Fibroblast of skin of left biceps (primary cell): ENCODE measurements at places on chromosomes 5 and 9.
A peak's percentile ranks its signal among the peaks of the same experiment; 100 is the strongest.

DNA sequence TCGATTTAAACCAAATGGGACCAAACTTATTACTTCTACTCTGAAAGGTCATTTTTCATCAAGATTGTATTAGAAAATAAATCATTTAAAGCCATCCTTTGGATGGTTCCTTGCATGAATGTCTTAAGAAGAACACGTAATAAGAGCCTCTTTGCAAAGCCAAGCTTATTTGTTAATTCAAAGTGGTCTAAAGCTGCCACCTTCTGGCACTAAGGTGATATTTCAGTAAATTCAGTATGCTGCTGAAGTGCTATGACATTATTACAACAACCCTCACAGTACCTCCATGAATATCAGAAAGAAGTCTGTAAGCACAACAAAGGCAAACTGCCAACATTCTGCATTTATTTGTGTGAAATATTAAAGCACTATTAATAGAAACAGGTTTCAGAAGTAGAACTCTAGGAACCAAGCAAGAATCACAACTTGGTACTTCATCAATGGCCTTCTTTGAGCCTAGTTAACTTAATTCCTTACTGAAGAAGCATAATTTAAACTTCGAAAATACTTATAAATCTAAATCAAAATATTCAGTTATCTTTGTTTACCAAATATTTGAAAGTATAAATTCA lies 53.1 kb upstream of the TYRP1 start:
- DNase-seq, result peak; percentile 4

DNA sequence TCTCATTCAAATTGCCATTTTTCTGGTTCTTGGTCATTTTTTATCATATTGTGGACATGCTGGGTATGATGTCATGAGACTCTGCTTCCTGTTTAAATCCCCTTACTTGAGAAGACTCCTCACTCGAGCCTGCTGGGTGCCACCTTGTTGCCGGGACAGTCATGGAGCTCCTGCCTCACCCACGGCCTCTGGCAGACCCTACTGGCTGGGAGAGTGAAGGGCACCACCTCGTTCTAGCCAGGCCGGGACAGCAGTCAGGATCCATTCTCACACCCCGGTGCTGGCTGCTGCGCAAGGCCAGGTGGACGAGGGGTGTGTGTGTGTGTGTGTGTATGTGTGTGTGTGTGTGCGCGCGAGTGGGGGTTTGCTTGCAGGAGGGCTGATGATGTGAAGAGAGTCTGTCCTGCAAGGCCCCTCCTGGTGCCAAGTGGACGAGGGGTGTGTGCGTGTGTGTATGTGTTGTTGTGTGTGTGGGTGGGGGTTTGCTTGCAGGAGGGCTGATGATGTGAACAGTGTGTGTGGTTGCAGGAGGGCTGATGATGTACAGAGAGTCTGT lies 4.4 kb downstream of the CEP72 start:
- no peak for DNase-seq

GRCh38 chr9:130043654-130044623 lies 950 bp upstream of the FNBP1 start:
- DNase-seq, result no peak

GRCh38 chr5:171388816-171389168 lies 1.1 kb downstream of the NPM1 start:
- DNase-seq, result no peak

- no peak for DNase-seq
Measured at GRCh38 chr5:172630482-172630881, 10.6 kb upstream of the NEURL1B start.

- no peak for DNase-seq
Measured at GRCh38 chr5:78627175-78627574, 21.4 kb downstream of the LHFPL2 start.

GRCh38 chr9:14058325-14058688 lies 255.6 kb downstream of the NFIB start:
- no peak for DNase-seq

DNA sequence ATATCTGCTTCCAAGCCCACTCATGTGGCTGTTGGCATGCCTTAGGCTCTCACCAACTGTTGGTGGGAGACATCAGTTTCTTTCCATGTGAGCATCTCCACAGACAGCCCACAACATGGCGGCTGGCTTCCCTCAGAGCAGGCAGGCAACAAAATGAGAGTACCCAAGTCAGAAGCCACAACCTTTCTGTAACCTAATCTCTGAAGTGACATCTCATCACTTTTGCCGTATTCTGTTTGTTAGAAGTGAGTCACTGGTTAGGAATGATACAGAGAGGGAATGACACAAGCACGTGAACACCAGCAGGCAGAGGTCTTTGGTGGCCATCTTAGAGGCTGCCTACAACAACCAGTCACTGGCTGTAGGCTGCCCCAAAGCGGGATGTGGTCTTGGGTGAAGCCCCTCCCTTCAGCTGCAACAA lies 88.6 kb upstream of the RASGRF2 start:
- no peak for DNase-seq

GRCh38 chr5:117945258-117945657 lies 1043.1 kb downstream of the DTWD2 start:
- DNase-seq, result no peak

DNA sequence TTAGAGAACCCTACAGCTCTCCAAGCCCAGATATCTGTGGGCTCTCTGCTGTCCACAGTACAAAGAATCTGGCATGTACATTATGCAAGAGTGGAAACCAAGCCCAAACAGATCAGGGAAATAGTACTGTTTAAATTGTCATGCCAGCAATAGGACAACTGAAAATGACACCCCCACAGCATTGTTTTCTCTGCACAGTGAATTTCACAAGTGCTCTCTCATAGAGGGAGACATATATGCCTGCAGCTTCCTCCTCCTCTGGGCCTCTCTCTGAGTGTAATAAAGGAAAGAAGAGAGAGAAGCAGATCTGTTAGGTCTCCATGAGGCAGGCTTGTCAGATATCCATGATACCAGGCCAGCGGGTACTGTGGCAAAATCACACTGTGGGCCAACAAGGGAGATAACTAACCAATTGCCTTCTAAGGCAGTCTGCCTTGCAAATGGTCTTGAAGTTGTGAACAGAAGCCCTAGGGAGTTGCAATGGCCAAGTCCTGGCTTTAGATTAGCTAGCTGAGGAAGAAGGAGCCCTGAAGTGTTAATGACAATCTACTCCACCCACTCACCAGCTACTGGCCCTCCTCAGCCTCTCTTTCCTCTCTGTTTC lies 54.4 kb upstream of the JMY start:
- DNase-seq, result no peak

DNA sequence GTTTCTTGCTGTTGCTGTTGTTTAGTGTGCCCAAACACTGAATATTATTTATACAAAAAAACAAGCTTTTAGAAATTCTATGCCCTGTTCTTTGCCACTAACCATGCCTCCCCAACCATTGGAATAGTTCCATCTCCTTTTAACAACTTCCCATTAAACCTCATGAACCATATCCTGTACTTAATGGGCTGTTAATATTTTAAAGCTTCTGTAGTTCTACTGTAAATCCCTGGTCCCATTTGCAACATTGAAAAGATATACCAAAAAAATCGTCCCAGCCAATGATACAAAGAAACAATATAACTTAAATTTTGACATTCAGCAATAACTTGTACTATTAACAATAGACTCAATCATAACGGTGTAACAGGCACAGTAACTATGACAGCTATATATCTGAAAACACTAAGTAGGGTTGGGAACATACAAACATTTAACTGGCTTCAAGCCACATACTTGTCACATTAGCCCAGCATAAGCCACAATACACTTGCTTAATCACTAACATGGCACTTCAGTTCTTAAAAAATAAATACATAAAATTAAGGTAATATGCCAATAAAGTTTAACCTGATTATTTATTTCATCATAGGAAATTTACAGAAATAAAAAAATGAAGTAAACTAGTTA lies 86.1 kb downstream of the ADAMTS6 start:
- no peak for DNase-seq

DNA sequence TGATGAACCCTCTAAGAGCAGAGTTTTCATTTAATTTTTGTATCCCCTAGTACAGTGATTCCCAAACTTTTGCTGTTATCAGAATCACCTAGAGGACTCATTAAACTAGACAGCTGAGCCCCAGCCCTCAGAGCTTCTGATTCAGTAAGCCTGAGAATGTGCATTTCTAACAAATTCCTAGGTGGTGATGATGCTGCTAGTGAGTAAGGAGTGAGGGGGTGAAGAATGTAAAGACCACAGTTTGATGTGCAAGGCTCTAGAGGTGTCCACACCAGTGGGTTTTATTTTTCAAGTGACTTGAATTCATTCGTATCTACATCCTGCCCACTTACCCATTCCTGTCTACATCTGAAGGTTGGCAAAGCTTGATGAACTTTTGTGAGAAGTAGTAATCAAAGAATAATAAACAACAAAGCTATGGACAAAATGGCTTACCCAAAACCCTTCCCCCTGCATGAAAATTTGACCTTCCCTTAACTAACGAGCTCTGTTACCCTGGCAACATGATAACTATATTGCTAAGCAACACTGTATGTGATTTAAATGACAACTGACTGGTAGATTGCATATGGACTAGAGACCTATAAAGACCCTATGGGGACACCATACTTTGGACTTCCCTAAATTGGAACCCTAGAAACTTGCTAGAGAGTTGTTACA lies 35.2 kb downstream of the DTWD2 start:
- no peak for DNase-seq

DNA sequence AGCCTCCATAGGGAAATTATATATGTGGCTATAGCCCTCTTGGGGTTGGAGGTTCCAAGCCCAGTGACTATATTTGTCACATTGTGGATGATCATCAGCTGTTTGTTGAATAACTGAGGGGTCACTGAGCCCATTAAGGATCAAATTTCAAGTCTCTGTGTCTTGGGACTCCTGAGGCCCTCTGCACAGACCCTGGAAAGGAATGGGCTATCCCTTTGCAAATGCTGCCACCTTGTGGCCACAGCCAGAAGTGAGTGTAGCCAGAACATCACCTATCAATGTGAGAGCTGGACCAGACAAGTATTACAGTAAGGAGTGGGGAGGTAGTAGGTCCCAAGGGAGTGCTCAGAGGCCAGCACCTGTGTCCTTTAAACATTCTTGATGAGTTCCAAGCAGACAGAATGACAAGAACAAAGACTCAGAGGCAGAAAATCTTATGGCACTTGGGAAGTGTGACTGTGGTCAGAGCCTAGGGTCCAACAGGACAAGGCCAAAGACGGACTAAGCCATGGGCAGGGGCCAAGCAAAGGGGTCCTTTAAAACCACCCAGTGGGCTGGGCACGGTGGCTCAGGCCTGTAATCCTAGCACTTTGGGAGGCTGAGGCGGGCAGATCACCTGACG lies 8.2 kb downstream of the RPP25L start:
- DNase-seq, result peak; percentile 21

DNA sequence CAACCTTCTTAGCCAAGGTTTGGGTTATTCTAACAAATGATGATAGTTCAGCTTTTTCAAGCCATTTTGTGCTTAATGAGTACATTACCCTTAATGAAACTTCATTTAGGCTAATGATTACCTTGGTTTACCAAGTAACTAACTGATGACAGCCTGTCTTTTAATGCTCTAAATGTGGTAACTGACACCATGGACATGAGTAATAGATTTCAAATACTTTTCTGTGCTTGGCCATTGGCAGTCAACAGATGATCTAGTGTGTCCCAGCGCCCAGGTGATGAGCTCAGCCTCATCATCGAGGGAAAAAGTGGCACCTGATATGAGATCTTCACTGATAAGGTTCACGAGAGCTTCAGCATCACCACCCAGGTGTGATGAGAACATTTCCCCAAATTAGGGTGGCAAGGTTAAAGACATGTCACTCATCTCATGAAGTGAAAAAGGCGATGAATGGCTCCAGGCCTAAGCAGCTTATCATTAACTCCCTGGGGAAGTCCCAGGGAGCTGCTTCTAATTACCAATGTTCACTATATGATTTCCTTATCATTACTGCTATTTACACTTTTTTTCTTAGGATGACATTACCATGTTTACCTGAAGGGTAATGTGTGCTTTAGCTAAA lies 296.0 kb downstream of the SPOCK1 start:
- DNase-seq, result no peak

GRCh38 chr9:14779566-14780022 lies 57.1 kb upstream of the CER1 start:
- DNase-seq, result no peak

DNA sequence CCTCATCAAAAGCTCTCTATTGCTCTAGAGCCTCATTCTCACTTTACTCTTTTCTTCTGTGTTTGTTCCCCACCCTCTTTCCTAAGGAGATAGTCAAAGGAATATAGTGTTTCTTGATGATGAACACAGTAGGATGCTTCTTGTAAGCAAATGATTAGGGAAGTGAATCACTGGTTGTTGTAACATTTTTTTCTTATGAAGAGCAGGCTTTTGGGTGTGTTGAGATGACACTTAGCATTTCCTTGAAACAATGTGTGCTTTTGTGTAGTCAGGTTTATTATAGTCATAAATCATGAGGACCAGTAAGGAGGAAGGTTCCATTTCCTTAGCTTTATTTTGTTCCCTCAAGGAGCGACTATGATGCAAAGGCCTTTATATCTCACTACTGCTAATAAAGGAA lies 1991.3 kb upstream of the C9orf72 start:
- no peak for DNase-seq

GRCh38 chr9:30065888-30066287 lies 2318.6 kb upstream of the ACO1 start:
- no peak for DNase-seq

- DNase-seq, result no peak
Measured at GRCh38 chr9:135566552-135566951, 5.0 kb downstream of the PAEP start.

- no peak for DNase-seq
Measured at GRCh38 chr9:83062651-83063527, at the start of gene RASEF. Gene RASEF, minus strand, starts transcription at chr9:83063142. Its CDS starts 275 bp downstream, at chr9:83062867.

DNA sequence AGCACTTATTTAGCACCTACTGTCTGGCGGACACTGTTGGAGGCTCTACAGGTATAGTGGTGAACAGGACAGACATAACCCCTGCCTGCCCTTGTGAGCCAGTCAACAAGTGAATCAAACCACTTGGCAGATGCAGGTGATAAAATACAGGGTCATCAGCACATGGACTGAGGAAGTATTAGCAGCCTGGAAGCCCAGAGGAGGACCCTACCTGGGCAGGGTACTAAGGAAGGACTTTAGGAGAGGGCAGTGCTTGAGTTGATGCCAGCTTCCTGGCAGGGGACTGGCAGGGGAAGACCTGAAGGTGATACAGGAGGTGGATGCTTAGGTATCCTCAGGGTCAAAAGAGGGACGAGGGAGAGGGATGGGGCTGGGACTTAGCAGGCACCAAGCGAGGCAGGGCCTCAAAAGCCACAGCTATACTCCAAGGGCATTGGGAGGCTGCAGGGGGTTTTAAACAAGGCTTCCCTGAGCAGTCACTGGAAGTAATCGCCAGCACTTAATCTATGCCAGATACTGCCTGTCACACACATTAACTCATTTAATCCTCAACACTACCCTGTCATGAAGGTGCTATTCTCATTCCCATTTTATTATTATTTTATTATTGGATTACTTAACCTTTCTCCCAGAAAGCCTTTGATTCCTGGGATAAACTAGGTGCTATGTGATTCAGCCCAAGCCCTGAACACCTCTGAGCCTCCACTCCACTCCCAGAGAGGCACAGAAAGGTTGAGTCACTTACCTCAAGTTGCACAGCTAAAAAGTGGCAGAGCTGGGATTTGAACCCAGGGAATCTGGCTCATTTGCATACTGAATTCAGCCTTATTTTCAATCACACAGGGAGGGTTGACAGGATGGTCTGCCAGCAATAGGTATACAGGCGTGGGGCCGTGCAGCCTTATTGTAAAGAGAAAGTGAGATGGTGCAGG lies 63.8 kb upstream of the ORM1 start:
- DNase-seq, result no peak

- DNase-seq, result no peak
Measured at GRCh38 chr5:45795458-45795857, 99.3 kb upstream of the HCN1 start.

- no peak for DNase-seq
Measured at GRCh38 chr9:35500130-35500748, 10.3 kb downstream of the RUSC2 start.
